ENCODE measurements at places on chromosomes 6 and 20. TPM values are rescaled to one million over a fixed set of nuclear protein-coding genes. Genes with fewer than 3 reads are reported as not detected.

The NRSN2 gene
- 5.0 TPM for total RNA-seq

The TSPO2 gene
- total RNA-seq: 0.27 TPM

The CAGE1 gene
- total RNA-seq: not detected

The LGSN gene
- not detected for total RNA-seq

- no peak for DNase-seq
These were observed 135.1 kb upstream of the CNR1 start for GRCh38 chr6:88301256-88301655.

The C20orf204 gene
- 0.41 TPM for total RNA-seq

The CFAP61 gene
- total RNA-seq: 23.2 TPM

GRCh38 chr20:50138479-50139393 is 14.8 kb downstream of the PEDS1 start:
- DNase-seq: peak; percentile 64

- peak; percentile 93 for DNase-seq
These were observed 2.5 kb downstream of the IP6K3 start for GRCh38 chr6:33744001-33744848.

The OXT gene
- total RNA-seq: not detected

DNA sequence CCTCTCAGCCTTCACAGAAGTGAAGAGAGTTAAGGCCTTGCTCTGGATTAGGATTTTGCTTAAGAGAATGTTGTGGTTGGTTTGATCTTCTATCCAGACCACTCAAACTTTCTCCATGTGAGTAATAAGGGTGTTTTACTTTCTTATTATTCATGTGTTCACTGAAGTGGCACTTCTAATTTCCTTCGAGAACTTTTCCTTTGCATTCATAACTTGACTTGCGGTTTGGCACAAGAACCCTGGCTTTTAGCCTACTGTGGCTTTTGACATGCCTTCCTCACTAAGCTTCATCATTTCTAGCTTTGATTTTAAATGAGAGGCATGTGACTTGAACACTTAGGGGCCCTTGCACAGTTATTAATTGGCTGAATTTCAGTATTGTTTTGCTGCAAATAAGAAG is 166.1 kb upstream of the OPRM1 start:
- no peak for DNase-seq

The MUC21 gene
- total RNA-seq: not detected

DNA sequence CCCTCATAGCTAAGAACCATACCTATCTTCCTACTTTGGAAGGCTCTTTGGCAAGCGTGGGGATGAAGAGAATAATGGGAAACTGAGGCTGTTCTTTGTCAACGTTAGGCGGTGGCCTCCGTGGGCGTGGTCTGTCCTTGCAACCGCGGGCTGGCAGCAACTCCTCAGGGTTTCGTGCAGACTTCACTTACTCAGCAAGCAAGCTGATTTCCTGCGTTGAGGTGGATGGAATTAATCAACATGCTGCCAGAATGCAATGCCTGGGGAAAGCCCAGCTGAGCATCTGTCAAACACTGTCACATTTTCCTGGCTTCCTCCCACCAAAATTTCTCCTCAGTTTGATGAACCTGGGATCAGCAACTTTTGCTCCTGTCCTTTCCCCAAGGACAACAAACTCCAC is 9.2 kb upstream of the IL17F start:
- DNase-seq: no peak

- no peak for DNase-seq
These were observed 126.6 kb upstream of the CCDC28A start for GRCh38 chr6:138647006-138647405.

- DNase-seq: no peak
These were observed 110.1 kb upstream of the HS3ST5 start for GRCh38 chr6:114452785-114453401.

GRCh38 chr6:150258381-150258780 is 110.4 kb upstream of the IYD start:
- no peak for DNase-seq

The DYNLT2 gene
- total RNA-seq: 1.0 TPM

The CLDN20 gene
- not detected for total RNA-seq

DNA sequence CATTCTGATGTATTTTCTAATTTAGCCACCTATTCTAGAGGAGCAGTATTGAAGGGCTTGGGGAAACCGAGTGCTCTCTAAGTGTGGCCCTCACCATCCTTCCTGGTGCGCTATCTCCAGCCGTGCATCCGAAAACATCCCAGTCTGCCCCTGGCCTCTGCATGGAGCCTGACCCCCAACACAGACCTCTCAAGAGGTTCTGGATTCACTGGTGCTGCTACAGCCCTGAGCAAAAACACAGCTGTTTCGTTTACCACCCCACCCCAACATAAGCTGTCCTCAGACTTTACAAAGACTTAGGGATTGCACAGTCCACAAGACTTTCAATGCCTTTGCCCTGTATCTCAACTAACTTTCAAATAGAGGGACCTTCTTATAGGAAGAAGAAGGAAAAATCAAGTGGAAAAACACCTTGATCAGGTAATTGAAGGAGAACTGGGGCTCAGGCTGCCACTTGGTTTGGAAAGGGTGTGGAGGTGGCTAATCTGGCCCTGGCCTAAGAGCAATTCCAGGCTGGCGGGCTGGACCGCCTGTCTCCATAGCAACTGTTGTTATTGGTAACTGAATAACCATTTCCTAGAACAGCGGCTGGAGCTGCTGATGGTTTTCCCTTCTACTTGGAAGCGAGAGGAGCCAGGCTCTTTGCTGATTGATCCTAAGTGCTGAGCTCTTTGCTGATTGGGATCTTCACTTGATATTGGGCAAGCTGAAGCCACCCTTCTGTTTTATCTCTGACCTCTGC is 90.2 kb upstream of the TOX2 start:
- no peak for DNase-seq

- DNase-seq: no peak
These were observed 57.6 kb downstream of the GOPC start for GRCh38 chr6:117544716-117545115.

DNA sequence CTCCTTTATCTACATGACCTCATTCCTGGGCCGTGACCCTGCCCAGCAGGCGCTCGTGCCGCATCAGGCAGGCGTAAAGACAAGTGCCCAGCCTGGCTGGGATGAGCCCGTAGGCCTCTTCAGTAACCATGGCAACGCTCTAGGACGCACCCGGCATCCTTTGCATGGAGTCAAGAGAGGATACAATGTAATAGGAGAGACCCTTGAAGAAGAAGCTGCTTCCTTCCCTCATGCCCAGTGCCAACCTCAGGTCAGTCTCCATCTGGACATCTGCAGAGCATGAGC is 5.0 kb upstream of the LSM14B start:
- no peak for DNase-seq

DNA sequence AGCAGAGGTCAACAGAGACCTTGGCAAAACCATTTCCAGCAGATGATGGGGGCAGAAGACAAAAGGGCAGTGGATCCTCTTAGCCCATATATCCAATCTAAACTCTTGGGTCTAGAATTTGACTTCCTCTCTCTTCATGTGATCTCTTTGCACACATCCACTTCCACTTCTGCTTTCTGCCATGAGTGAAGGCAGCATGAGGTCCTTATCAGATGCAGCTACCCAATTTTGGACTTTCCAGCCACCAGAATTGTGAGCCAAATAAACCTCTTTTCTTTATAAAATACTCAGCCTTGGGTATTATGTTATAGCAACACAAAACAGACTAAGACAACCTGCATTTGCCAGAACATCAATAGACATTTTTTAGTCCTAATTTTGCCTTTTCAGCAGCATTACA is 191.6 kb downstream of the ADAT2 start:
- DNase-seq: no peak

DNA sequence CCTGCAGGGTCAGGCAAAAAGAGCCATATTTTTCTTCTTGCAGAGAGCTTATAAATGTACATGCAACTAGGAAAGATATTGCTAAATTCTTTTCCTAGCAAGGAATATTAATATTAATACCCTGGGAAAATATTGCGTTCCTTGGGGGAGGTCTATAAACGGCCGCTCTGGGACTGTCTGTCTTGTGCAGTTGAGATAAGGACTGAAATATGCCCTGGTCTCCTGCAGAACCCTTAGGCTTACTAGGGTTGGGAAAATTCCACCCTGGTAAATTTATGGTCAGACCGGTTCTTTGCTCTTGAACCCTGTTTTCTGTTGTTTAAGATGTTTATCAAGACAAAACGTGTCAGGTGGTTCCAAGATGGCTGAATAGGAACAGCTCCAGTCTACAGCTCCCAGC is 121.3 kb upstream of the CARMIL1 start:
- DNase-seq: no peak

The KIF25 gene
- not detected for total RNA-seq

- DNase-seq: no peak
These were observed 123.0 kb downstream of the CD83 start for GRCh38 chr6:14240411-14241166.

The CCN2 gene
- total RNA-seq: 19.7 TPM

DNA sequence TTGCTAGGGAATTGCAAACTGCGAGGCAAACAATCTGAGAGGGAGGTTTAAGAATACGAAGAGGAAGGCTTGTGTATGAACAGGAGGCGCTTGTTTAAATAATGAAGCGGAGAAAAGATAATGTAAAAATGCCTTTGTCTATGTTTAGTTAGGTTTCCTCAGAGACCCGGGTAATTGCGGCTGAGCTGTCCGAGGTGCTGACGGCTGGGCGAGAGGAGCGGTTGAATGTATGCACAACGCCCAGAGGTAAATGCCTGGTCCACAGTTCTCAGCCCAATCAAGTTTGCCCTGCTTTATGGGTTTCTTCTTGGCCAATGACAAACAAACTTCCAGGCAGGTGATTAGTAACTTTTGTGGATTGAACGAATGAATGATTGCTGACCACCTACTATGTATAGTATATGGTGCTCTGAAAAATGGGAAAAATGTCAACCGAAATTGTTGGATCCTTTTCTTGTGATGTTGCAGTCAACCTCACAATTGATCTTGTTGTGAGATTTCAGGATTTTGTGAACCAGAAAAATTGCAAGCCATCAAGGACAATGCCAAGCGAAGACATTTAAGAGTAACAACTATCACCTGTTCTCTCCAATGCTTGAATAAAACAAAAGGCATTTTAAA is 38.3 kb upstream of the SLC32A1 start:
- DNase-seq: peak; percentile 16

- no peak for DNase-seq
These were observed 62.6 kb downstream of the OGFRL1 start for GRCh38 chr6:71351190-71351589.

GRCh38 chr6:42978487-42978838 is 518 bp downstream of the PEX6 start:
- peak; percentile 69 for DNase-seq

GRCh38 chr6:163813979-163814493 is 399.5 kb downstream of the QKI start:
- DNase-seq: no peak

The RBBP8NL gene
- not detected for total RNA-seq

DNA sequence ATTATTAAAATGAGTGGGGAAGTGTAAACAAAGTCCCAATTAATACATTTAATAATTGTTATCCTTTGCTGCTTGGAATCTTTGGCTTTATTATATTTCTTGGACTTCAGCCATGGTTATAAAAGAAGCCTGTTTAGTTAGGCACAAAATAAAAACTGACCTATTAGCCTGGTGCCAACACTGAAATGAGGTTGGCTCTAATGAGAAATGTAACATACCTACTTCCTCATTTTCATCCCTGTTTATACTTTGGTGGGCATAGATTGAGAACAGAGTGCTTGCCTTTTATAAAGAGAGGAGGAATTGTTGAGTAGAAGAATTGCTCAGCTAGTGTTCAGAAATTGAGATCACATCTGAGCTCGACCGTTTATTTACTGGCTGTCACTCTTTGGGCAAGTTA is 471.3 kb downstream of the UTRN start:
- no peak for DNase-seq
